ENCODE measurements at places on chromosomes 4 and X. TPM values are rescaled to one million over a fixed set of nuclear protein-coding genes. Genes with fewer than 3 reads are reported as not detected.

GRCh38 chrX:20218836-20219505 lies 47.7 kb downstream of the RPS6KA3 start:
- no peak for DNase-seq

- no peak for DNase-seq
These were observed 23.8 kb downstream of the NWD2 start for GRCh38 chr4:37268319-37268718.

DNA sequence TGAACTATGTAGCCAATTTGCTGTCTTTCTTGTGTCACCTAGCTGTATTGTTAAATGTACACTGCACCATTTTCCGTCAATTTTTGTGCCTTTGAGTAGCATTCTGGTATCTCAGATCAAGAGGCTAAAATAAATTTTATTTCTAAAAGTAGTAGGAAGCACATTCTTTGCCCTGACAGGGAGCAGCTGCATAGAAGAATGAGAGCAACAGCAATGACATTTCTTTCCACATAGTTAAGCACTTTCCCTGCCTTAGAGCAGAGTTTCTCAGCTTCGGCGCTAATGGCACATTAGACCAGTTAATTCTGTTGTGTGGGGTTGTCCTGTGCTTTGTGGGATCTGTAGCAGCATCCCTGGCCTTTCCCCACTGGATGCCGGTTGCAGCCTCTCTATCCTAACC lies 173.9 kb downstream of the CHIC2 start:
- no peak for DNase-seq

- DNase-seq = no peak
These were observed 31.0 kb downstream of the PRPS1 start for GRCh38 chrX:107659286-107659685.

- DNase-seq = no peak
These were observed 23.1 kb downstream of the NAP1L5 start for GRCh38 chr4:88674565-88674964.

DNA sequence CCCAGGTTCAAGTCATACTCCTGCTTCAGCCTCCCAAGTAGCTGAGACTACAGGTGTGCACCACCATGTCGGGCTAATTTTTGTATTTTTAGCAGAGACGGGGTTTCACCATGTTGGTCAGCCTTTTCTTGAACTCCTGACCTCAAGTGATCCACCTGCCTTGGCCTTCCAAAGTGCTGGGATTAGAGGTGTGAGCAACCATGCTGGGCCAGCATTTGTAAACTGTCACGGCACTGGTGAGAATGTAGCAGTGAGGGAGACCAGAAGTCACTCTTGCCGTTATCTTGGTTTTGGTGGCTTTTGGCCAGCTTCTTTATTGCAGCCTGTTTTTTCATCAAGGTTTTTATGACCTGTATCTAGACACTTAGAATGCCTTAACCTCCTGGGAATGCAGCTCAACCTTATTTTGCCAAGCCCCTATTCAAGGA lies 22.4 kb downstream of the PCDH18 start:
- DNase-seq = no peak

DNA sequence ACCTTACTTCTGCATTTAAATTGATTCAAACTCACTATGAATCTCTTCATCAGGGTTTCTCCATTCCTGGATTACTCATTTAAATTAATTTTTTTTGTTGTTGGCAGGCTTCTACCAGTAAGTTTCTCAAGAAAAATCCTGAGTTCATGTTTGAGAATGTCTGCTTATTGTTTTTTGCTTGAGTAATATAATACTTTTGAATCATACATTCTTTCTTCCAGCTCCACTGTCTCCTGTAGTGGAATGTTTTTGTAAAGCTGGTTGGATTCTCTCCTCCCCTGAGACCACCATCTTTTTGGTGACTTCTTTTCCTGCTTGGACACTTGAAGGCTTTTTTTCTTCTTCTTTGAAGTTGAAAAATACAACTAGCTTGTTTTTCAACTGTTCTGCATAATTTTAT lies 4.3 kb upstream of the MID1IP1 start:
- DNase-seq = no peak

GRCh38 chrX:119809185-119809666 lies 17.8 kb upstream of the RPL39 start:
- no peak for DNase-seq

DNA sequence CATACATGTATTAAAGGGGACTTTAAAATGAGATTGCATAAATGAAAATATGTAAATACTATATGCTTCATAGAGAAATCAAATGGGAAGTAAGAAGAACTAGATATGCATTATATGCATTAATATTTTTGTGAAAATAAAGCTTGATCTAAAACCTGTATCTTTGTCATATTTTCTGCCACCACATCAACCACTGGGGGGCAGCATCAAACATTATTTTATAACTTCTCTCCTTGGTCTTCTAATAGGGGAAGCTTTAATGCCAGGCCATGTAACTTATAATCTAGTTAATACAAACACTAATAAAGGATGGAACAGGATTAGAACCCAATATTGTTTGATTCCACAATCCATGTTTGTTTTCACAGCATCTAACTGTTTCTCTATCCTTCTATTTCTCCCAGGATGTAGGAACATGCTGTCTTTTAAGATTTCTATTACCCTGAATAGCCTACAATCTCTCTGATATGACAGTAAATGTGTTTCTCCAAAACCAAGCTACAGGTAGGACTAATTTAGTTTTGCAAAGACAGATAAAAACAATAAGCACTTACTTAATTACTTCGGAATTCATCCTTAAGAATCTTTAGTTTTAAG lies 10.0 kb downstream of the QRFPR start:
- peak; percentile 38 for DNase-seq

DNA sequence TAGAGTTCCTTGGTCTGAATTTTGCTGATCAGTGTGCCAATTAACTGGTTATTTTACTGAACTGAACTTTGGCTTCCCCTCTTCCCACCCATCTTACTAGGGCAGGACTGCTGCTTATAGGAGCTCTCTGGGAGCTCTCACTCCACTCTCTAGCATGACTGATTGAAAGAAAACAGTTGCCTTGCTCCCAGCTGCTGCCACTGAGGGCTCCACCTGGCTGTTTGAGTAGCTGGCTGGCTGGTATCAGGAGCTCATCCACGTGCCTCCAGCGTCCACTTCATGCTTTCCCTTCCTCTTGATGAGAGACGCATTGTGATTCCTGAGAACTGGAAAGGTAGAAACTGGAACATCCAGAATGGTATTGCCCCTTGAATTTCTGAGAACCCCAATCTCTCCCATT lies 73.0 kb upstream of the KLHL13 start:
- DNase-seq = no peak

DNA sequence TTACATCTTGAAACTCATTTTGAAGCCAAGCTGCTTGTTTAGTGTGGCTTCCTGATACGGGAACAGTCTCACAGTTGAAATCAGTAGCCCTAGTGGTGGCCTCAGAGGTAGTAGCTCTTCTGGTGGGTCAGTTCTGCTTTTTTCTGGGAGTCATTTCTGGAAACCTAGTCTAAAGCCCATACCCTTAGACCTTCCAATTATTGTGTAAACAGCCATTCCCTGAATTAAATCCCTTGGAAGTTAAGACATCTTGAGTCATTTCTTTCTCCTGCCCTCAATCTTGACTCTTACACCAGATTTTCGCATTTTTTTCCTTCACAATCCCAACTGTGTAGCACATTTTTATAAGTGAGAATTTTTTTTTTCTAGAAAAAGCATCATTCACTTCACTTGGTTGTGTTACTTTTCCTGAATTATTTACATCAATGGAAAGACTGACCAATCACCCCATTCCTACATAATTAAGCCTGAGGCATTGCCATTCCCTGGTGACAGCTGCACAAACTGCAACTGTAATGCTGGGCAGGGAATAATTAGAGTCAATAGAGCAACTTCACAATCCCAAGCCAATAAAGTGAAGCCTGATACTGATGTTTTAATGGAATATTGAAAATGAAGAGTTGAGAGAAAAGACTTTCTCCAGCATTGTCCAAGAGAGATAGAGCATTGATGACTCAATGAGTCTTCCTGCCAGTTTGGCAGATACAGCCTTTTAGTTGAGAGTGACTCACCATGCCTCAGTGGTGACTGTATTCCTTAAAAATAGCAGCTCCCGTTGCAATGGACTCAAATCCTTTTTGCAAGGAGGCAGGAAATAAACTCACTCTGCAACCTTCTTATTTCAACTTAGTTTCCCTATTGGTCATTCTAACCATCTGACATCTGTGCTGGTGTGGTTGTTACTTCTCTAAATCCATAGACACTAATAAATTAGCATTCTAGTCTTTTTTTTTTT lies 13.0 kb upstream of the SEPSECS start:
- DNase-seq = no peak

- no peak for DNase-seq
These were observed 690.2 kb downstream of the FAT4 start for GRCh38 chr4:126004941-126005340.

DNA sequence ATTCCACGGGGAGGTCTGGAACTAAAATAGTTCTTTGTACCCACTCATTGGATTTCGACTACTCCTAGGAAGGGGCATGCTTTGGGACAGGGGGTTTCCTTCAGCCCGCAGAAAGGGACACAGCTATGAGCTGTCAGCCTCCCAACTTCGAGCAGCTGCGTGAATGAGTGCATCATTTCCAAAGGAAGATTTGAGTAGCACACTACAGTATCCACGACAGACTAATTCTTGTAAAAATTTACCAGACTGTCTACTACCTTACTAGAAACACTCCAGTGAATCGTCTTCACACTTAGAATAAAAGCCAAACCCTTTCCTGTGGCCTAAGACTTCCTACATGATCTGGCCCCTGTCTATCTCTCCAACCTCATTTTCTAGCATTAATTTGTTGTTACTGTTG lies 101.9 kb downstream of the MAOA start:
- DNase-seq = no peak

- no peak for DNase-seq
These were observed 284.1 kb upstream of the EPHA5 start for GRCh38 chr4:65954416-65954815.

DNA sequence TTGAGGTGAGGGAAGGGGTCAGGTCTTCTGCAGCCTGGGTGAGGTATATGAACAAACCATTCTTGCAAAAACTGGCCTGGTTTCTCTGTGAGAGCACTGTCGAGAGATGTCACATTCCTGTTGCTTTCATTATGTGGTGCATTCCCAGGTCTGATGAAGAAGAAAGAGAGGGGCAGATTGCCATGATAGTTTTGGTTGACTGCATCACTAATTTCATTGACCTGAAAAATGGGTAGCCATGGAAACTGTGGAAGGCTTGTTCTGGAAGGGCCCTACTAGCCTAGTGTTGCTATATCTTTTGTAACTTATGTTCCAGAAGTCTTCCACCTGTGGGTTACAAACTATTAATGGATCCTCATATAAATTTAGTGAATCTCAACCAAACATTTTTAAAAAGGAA lies 32.9 kb upstream of the CYBB start:
- DNase-seq = no peak

GRCh38 chr4:81113024-81113423 lies 82.5 kb downstream of the BMP3 start:
- DNase-seq = no peak

DNA sequence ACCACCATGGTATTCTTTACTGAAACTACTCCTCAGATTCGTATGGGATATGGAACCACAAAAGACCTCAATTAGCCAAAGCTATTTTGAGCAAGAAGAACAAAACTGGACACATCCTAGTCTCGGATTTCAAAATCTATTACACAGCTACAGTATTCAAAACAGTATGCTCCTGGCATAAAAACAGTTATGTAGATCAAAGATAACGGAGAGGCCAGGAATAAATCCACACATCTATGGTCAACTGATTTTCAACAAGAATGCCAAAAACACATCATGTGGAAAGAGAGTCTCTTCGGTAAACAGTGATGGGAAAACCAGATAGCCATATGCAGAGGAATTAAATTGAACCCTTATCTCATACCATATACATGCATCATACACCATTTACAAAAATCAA lies 155.3 kb downstream of the SPCS3 start:
- no peak for DNase-seq

GRCh38 chr4:55633903-55634302 lies 2.2 kb downstream of the NMU start:
- DNase-seq = no peak

GRCh38 chrX:15600049-15600448 lies 711 bp downstream of the ACE2 start:
- DNase-seq = no peak

DNA sequence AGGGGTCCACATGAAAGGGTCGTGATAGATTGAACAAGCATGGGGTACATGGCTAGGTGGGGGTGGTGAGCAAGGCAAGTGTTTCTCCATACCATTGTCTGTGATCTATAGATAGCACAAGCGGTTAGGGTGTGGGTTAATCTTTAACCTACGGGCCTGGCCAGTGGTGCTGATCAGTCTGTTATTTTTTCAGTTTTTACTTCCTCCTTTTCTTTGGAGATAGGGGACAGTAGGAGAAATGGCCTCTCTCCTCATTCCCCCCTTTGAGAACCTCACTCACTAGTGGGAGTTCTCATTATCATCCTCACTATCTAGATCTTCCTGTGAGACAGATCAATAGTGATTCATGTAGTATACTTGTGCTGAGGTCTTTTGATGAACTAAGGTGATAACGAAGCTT lies 16.2 kb upstream of the GPKOW start:
- DNase-seq = no peak

- DNase-seq = no peak
These were observed 2309.4 kb upstream of the AGA start for GRCh38 chr4:179751669-179752068.

- DNase-seq = no peak
These were observed 55.2 kb upstream of the TBC1D9 start for GRCh38 chr4:140811429-140811828.

- no peak for DNase-seq
These were observed 46.9 kb upstream of the NFKB1 start for GRCh38 chr4:102454268-102454667.

GRCh38 chrX:131577999-131578734 lies 34.3 kb downstream of the OR13H1 start:
- DNase-seq = no peak

DNA sequence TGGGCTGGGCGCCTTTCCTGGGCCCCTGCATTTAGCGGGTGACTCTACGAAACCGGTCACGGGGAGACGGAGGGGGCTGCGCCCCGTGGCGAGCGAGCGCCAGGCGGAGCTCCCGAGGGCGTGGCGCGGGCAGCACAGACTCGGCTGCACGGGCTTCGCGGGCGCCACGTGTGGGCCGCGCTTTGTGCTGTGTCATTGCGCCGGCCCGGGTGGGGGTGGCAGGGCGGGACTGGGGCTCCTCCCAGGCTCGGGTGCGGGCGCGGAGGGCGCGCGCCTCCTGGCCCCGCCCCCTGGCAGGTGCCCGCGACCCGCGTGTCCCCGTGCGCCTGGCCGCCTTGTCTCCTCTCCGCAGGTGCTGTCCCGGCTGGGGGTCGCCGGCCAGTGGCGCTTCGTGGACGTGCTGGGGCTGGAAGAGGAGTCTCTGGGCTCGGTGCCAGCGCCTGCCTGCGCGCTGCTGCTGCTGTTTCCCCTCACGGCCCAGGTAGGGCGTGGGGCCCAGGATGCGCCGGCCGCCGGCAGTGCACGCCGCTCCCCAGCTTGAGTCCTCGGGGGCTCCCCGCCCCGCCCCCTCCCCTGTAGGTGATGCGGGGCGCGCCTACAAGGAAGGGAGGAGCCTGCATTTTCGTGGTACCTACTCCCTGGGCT lies 651 bp downstream of the UCHL1 start:
- DNase-seq = peak; percentile 24

PAGE5 gene
- total RNA-seq = not detected

DIAPH2 gene
- total RNA-seq = 8.1 TPM

SPANXN4 gene
- total RNA-seq = not detected

CFAP299 gene
- not detected for total RNA-seq

ATOH1 gene
- total RNA-seq = not detected

FGF13 gene
- not detected for total RNA-seq

CFAP47 gene
- total RNA-seq = not detected

FMR1NB gene
- total RNA-seq = 0.30 TPM

TCEAL5 gene
- total RNA-seq = not detected

All from activated naive CD4-positive, alpha-beta T cell treated with anti-CD3 and anti-CD28 coated beads, Interleukin-2, amount 50 U/mL, for 72 hours (primary cell).